Stimulated activated CD8-positive, alpha-beta memory T cell treated with anti-CD3 and anti-CD28 coated beads, Interleukin-7, amount 100 ng/mL, for 1 hour (primary cell): ENCODE measurements at places on chromosomes 3 and 15.
A peak's percentile ranks its signal among the peaks of the same experiment; 100 is the strongest.

DNA sequence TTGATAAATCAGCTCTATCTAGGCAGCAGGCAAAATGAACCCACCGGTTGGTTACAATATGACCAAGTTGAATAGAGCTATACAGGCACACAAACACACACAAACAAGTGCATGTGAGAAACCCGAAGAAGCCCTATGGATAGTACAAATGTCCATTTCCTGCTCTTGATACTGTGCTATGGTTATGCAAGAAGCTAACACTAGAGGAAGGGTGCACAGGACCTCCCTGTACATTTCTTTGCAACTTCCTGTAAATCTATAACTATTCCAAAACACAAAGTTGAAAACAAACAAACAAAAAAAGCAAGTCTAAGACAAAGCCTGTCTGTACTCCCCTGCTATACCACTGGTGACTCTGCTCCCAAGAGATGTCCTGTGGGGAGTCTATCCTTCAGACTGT, 8.2 kb upstream of the FAM240A start:
- DNase-seq, result no peak

- no peak for DNase-seq
These were observed 528 bp downstream of the RBPMS2 start for GRCh38 chr15:64774629-64775493.

DNA sequence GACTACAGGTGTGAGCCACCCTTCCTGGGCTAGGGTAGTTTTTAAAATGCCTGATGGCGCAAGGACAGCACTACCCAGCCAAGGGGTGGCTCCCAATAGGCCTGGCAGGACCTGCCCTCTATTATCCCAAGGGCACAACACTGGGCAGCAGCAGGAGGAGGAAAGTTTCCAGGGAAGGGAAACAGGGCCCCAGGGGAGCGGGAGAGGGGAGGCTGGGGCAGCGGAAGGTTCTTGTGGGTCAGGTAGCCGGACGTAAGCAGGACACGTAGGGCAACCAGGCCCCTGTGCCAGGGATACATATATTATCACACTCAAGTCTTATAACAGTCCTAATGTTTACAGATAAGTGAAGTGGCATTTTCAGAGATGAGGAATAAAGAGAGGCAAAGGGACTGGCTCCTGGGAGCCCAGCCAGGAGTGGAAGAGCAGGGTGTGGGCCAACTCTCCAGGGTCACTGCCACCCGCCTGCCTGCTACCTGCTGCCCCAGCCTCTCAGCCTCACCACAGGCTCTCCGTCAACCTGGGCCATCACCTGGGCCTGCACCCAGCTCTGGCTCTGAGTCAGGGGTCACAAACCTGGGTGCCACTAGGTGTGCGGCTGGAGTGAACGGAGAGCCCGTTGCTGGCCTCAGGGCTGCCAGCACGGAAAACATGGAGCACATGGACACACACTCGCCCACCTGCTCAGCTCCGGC, 73.2 kb upstream of the SNRPA1 start:
- no peak for DNase-seq

- DNase-seq, result no peak
These were observed 53.8 kb downstream of the CDCP1 start for GRCh38 chr3:45092132-45093031.

DNA sequence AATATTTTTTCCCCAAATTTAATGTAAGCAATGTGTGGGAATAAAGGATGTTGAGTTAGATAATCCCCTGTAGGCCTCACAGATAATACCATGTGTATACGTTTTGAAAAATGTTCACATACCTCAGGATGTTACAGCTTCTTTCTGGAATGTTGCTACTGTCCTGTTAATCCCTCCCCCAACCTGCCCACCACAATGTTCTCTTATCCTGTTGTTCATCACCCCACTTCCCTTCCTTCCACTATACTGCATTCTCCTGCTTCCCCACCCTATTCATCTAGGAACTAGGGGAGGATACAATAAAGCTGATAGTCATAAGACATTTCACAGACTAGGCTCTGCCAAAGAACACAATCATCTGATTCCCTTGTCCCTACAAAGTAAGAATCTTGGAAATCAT, 92.1 kb downstream of the IGF2BP2 start:
- no peak for DNase-seq

DNA sequence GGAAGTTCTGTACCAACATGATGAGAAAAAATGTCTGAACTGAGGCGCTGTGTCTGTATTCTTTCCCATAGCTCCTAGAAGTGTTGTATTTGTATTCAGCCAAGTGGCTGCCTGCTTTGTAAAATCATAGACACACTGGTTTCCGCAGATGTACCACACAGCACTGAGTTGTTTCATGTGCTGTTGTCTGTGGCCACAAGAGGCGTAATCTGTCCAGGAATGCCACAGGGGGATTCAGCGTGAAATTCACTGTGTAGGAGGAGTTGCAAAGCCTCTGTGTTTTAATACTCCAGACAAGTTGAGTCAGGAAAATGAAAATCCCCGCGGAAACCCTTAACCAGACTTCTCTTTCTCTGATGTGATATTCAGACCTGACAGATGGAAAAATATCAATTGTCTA, 462.2 kb downstream of the NSUN3 start:
- no peak for DNase-seq

DNA sequence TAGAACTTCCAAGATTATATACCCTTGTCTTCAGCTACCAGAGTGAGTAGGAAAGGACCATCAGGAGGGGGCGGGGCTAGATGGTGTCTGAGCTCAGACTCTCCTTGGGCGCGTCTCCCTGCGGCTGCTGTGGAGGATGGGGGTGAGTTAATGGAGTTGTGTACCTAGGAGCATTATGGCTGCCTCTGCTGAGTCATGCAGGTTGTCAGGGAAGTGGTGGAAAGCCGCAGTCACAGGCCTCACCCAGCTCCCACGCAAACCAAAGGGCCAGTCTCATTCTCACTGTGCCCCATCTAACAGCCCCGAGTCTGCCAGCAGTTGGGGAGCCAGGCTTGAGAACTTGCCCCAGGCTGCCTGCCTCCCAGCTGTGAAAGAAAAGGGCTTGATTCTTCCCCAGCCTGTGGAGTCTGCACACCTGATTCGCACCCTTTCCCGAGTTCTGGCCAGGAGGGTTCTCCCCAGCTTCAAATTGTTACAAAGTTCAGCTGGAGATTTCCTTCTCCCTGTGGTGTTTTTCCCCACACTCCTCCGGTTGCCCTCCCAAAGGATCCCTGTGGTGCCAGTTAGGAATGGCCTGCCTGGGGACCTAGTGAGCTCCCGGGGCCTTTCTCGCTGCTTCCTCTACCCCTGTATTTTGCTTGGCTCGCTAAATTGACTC, 143.3 kb downstream of the HCN4 start:
- no peak for DNase-seq

- DNase-seq, result no peak
These were observed 11.9 kb upstream of the EIF3J start for GRCh38 chr15:44525018-44525417.

- no peak for DNase-seq
These were observed 119.0 kb upstream of the CTDSPL start for GRCh38 chr3:37742574-37743212.

GRCh38 chr15:52144656-52145178, 32.1 kb upstream of the BCL2L10 start:
- no peak for DNase-seq

DNA sequence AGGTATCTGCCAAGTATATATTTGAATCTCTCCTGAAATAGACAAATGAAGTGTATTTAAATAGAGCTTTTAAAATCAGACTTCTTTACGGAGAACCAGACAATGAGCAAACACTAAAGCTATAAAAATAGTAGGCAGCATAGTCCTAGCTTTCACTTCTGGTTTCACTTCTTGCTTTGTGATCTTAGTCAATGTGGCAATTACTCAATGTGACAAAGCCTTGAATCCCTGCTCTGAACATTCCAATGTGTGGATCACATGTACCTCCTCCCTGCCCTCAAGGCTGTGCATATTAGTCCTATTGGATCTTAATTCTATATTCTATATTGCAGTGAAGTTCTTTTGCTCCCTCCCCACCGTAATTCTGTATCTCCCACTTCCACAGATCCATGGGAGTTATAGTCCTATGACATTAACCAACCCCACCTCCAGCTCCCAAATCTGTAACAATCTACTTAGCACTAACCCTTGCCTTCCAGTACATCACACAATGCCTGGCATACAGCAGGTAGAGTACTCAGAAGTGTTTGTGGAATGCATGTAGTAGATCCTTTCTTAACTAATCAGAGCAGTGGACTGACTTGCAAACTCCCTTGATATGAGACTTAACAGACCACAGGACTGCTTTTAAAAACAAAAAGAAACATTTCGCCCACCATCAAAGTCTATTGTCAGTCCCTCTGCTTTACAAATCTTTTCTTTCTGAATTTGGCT, 24.3 kb upstream of the CP start:
- DNase-seq, result no peak

DNA sequence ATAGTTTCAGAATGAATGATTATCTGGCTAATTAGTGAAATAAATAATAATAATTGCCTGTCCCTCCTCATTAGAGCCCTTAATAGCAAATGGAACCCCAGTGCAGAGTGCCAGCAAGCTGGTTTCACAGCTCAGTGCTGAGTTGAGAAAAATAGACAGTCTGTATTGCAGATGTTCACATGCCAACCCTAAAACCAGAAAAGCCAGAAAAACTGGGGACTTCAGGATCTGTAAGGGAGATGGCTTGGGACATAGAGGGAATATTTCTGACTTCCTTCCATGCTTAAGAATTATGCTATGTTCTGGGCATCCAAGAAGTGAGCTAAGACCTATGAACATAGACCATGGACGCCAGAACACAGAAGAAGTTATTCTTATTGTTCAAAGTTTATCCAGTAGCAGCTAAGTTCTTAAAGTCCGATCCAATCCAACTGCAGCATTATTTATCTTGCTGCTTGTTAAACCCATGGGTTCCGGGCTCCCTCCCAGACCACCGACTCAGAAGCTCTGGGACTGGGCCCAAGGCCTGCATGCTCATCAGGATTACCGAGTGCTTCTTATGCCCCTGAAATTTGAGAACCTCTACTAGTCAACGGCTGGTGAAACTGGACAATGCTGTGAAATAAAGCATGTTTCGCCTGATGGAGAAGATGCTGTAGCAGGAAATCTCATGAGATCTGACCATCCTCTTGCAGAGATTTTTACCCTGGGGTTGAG, 158.3 kb downstream of the FOXB1 start:
- no peak for DNase-seq

- DNase-seq, result peak; percentile 30
These were observed 801 bp downstream of the ARHGAP31 start for GRCh38 chr3:119294696-119295671.

GRCh38 chr3:124796477-124796876, 66.2 kb downstream of the UMPS start:
- DNase-seq, result no peak

- DNase-seq, result no peak
These were observed 155.3 kb upstream of the PRICKLE2 start for GRCh38 chr3:64380546-64380945.
